ENCODE measurements at places on chromosomes 1 and 21. TPM values are rescaled to one million over a fixed set of nuclear protein-coding genes. Genes with fewer than 3 reads are reported as not detected.

The IL6R gene
- total RNA-seq, result 4.9 TPM

The C1orf105 gene
- not detected for total RNA-seq

The ALX3 gene
- total RNA-seq, result not detected

The UBIAD1 gene
- 8.1 TPM for total RNA-seq

The RGS16 gene
- total RNA-seq, result 3.1 TPM

All from smooth muscle cell of the pulmonary artery (primary cell).